HAP-1 (cell line): ENCODE measurements at places on chromosomes 3 and 15.
A peak's percentile ranks its signal among the peaks of the same experiment; 100 is the strongest.

GRCh38 chr3:126108676-126109050 lies 24.7 kb upstream of the SLC41A3 start:
- DNase-seq: no peak

GRCh38 chr3:115098354-115099073 lies 48.6 kb downstream of the ZBTB20 start:
- no peak for DNase-seq

GRCh38 chr15:29736012-29736743 lies 86.1 kb downstream of the TJP1 start:
- DNase-seq: no peak

DNA sequence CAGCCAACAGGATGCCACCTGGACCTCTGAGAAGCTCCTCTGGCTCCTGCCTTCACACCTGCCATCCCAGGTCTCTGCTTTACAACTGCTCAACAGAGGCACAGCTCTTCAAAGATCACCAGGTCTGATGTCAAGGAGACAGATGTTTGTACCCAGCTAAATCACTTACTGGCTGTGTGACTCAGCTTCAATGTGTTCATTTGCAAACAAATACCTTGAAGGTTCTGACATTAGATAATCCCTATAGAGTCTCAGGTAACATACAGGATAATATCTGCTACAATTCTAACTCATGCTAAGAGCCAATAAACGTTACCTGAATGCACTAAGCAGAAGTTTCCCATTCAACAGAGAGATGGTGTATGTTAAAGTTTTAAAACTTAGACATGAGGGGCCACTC lies 163.4 kb upstream of the IGF1R start:
- DNase-seq: no peak

DNA sequence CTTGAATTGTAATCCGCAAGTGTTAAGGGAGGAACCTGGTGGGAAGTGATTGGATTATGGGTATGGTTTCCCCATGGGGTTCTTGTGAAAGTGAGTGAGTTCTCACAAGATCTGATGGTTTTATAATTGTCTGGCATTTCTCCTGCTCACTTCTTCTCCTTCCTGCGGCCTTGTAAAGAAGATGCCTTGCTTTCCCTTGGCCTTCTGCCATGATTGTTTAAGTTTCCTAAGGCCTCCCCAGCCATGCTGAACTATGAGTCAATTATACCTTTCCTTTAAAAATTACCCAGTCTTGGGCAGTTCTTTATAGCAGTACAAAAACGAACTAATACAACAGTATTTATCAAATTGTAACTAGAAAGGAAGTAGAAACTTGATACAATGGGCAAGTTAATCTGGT lies 31.9 kb downstream of the IFT57 start:
- DNase-seq: no peak

GRCh38 chr15:31169558-31169957 lies 68.0 kb upstream of the TRPM1 start:
- no peak for DNase-seq

DNA sequence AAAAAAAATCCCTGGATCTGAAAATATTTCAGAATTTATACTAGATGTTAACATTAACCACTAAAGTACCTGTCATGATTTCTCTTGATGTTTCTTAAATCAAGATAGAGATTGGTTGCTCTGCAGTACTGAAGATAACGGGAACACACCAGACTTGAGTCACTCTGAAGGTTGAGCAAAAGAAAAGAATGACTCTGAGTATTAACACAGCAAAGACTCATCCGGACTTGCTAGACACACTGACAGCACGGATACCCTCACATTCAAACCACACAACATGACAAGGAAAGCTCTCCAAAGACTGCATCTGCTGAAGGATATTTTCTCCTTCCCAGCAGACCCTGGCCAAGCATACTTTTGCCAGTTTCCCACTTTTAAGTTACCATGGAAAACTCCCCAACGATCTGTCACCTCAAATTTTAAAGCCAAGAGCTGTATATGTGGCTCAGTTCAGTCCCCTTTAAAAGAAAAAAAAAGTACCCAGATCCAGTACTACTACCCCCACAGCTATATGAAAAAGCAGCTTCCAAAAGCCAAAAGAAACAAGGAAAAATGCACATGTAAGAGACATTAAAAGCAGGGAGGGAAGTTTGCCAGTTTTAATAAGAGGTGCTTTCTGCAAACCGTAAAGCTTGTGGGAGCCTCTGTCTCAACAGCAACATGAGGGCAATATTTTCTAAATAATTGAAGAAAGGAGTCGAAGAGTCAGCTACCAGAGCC lies 8.3 kb downstream of the EOGT start:
- no peak for DNase-seq

GRCh38 chr3:37290551-37290950 lies 116.2 kb upstream of the LRRFIP2 start:
- DNase-seq: peak; percentile 10

DNA sequence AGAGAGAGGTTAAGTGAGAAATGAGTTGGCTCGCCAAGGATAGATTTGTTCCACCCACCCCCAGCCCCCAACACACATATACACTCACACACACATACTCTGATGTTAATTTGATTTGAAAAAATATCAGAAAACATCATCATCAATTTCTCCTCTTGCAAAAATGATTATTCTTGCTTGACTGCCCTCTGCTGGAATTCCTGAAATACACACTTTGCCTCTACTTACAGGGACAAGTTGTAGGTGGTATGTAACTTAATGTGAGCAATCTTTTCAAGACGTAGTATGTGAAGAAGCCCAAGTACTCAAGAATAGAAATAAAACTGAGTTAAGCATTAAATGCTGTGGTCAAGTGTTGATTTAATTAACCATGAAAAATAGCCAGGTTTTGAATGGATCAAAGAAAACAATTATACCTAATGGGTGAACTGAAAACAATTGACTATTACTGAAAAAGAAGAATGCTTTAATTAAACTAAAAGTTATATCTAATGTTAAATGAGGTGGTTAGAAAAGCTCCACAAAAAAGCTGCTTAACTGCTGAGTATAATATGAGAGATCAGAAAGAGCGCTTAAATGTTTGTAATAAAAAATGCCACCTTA lies 46.6 kb upstream of the MDFIC2 start:
- peak; percentile 48 for DNase-seq

GRCh38 chr3:42036483-42036823 lies 54.7 kb upstream of the TRAK1 start:
- DNase-seq: no peak

DNA sequence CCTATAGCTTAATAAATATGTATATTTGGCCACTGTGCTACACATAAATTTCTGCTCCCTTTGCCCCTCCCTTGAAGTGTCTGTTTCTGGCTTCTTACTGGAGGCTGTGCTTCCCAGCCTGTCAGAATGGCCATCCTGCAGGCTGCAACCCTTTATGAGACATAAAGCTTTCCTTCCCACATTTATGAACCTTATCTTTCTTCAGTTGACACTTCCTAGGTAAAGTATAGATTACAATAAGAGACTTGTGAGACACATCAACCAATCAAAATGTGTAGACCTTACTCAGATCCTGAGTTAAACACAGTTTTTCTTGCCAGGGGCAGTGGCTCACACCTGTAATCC lies 29.5 kb downstream of the SCN11A start:
- DNase-seq: no peak

- DNase-seq: no peak
Measured at GRCh38 chr15:97791824-97792792, 168.4 kb upstream of the ARRDC4 start.

DNA sequence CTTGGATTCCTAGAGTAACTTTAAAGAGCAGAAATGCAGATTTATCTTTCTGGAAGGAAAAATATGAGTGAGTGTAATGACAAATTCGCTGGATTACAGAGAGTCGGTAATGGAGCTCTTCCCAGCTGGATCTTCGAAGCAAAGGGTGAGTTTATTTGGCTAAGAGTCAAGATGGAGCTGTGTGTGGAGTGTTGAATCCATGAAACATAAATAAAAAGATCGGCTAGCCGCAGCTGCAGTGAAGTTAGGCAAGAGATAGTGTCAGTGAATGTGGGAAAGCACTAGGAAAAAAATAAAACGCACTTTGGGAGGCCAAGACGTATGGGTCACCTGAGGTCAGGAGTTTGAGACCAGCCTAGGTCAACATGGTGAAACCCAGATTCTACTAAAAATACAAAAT lies 10.3 kb downstream of the NAALADL2 start:
- DNase-seq: no peak

DNA sequence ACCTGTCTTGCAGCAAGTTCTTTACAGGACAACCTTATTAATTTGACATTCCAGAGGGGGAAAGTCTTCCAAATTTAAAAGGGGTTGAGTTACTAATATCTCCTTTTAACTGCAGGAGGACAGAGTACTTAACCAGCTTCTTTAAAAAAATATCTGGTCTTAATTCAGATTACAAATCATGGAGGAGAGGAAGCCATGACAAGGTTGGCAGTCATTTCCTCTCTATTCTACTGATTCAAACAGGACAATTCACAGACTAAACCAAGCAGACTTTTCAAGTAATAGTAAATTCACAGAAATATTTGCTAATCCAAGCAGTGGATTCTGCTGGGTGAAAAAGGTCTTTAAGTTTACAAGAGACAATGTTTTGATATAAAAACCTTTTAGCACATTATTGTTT lies 185.3 kb downstream of the CFAP20DC start:
- DNase-seq: no peak

DNA sequence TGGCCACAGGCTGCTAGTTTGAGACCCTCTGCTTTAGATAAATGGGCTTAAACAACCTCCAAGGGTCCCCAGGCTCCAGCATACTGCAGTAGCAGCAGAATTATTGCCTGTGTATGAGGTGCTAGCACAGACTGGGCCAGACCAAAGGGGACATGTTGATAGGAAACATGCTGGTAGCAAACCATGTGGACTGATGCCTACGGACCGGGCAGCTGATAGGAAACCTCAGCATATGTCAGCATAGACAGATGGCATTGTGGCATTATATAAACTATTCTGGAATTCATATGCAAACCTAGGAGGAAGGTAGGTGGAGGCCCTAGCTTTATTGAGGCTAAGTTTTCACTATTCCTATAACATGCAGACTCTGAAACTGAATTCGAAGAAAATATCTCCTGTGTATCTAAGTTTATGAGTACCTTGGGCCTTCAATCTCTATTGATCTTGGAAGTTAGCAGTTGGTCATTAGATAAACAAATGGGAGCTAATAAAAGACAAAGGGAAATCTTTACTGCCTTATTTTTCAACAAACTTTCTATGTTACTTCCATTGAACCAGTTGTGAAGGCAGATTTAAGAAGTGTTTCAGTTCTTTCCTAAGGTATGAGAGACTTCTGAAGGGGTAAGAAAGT lies 1.7 kb upstream of the HGD start:
- no peak for DNase-seq

GRCh38 chr3:51908026-51908425 lies 4.9 kb upstream of the IQCF1 start:
- DNase-seq: no peak

GRCh38 chr3:26029321-26029720 lies 239.4 kb downstream of the OXSM start:
- no peak for DNase-seq

DNA sequence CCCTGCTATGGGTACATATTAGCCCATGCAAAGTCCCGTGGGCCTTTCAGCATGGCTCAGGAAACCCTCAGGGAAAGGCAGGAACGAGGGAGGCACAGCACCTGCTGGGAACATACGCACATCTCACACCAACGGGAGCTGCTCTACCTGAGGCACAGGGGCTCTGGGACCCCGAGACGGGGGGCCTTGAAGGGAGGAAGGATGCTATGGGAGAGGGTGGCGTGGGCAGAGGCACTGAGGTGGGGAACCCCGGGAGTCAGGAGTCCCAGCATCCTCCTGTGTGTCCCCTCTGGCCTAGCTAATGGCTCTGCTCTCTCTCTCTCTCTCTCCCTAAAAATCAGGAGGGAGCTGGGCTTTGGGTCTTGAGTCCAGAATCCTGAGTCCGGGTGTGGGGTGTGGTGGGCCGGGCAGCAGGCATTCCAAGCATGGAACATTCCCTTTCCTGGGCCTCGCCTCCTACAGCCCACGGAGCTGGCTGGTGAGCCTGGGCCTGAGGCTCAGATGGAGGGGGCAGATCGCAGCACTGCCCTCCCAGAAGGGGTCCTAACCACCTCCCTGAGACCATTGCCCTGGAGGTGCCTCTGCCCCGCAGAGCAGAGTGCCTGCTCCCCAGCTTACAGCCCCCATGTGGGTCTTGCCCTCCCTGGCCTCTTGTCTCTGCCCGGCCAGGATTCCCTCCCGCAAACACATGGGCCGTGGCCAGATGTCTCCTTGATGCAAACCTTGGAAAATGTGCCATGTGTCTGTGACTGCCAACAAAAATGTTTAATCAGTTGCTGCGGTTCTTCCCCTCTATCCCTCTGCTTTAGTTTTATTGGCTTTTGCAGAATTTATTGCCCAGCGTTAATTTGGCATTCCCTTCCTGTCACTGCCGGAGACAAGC lies 101.6 kb downstream of the TMEM266 start:
- no peak for DNase-seq

DNA sequence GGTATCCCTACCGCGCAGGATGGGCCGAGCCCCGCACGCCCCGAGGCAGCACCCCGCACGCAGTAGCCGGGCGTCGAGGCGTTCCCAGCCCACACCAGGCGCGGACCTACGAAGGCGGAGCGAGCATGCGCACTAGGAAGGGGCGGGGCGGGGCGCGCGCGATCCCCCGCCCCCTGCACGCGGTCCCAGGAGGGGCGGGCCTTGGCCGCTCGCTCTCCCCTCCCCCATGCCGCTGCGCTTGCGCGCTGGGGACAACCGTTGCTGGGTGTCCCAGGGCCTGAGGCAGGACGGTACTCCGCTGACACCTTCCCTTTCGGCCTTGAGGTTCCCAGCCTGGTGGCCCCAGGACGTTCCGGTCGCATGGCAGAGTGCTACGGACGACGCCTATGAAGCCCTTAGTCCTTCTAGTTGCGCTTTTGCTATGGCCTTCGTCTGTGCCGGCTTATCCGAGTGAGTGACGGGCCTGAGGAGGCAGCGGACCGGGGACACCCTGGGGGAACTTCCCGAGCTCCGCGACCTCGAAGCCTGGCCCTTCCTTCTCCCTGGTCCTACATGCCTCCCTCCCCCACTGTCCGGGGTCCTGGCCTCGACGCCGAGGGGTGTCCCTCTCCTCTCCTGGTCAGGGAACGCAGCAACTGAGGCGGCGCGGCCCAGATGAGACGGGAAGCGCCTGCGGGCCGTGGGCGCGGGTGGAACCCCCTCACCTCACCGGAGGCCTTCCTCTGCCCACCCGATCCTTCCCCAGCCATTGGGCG lies at the start of gene SPESP1:
Gene SPESP1 (plus strand): TSS at position 258 of the 755 bp plus-strand sequence. CDS start 129 bp downstream, at position 387.
- DNase-seq: no peak
